Kasumi-1 (cell line): ENCODE measurements at places on chromosomes 3 and 15.

- DNase-seq = no peak
These were observed 40.6 kb upstream of the GLCE start for GRCh38 chr15:69119683-69120395.

DNA sequence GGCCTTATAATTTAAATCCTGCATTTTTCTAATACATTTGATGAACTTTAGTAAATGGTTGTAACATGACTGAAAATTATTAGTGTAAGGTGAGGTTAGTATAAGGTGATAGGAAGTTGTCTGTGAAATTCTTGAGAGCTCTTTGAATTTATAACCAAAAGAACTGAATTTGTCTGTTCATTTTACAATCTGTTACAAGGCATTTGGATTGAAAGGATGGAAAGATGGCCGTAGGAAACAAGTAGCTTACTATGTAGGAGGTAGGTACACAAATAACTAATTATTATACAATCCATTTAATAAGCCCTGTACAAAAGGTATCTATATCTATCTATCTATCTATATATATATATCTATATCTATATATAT is 6.6 kb downstream of the DIPK2A start:
- no peak for DNase-seq

DNA sequence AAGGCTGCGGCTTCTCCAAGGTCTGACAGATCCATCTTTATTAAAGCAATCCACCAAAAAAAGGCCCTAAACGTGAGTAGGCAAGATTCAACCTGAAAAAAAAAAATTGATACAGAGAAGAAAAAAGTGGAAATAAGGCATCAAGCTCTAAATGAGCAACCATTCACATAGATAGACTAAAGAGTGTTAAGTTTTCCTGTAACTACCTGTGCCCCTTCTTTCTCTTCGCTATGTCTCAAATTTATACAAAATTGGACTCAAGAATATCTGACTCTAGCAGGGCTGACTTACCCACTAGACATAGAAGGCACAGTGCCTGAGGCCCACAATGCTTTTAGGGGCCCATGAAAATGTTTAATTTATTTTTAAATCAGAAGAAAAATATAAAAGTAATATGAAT is at the start of gene MYH15:
TSS of gene MYH15 (minus strand) at position 101 of the 400 bp plus-strand sequence. CDS start at position 35, 66 bp downstream.
- DNase-seq = no peak

DNA sequence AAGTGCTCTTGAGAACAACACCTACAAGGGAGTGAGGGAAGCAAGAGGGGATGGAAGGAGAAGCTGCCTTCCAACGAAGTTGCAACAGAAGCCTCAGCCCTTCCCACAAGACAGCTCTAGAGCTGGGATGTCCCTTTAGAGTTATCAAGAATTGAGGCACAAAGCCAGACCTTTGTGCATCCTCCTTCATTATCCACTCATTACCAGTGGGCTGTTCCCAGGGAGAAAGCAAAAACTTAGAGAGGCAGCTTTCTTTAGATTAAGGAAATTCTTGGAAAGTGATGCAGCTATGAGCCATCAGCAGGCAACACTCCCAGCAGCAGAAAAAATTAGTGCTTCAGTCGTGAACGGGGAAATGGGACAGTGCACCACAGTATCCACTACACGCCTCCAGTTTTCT is 10.6 kb upstream of the CD96 start:
- DNase-seq = no peak

DNA sequence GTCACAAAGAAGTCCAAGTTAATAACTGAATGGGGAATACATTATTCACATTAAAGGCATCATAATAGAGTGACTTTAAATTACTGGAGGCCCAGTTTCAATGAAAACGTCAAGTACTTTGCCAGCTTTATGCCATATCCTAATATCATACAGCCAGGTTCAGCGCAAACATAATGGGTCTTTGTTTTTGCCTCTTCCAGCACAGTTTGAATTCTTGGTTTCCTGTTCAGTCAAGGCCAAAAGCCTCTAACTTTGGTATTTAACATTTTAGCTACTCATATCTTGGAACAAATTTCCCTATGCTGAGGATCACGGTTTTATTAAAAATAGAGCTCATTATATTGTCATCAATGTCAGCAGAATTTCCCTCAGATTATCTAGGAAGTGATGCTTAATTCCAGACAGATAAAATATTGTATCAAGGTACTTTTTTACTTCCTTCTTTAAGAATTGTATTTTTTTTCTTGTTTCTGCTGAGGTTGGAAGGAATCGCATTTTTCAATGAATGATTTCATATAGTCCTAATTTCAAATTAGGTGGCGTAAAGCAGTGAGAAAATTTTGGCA is 269.2 kb downstream of the THRB start:
- no peak for DNase-seq

GRCh38 chr3:15051531-15051930 is 13.6 kb downstream of the MRPS25 start:
- DNase-seq = peak; percentile 51

- no peak for DNase-seq
These were observed 24.1 kb upstream of the MINAR1 start for GRCh38 chr15:79408041-79408440.
